Stimulated activated naive CD8-positive, alpha-beta T cell treated with anti-CD3 and anti-CD28 coated beads, Interleukin-15, Interleukin-2, amounts not matched to agents 100 U/mL and 50 U/mL, for 24 hours (primary cell): ENCODE measurements at places on chromosomes 2 and 18.

DNA sequence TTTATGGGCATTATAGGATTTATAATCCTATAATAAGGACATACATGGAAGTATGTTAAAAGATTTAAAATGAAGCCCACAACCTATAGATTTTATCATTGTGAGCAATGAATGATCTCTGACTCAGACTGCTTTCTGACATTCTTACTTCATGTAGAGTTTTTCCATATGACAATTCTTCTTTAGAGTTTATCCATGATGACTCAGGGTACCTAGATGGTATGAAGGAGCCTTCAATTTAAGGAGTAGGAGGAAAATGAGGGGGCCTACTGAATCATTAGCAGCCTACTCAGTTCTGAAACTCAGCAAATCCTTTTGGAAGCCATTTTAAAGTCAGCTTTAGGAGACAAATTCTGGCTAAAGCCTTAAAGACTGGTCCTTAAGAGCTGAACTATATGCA, 10.4 kb downstream of the PELI1 start:
- no peak for DNase-seq

DNA sequence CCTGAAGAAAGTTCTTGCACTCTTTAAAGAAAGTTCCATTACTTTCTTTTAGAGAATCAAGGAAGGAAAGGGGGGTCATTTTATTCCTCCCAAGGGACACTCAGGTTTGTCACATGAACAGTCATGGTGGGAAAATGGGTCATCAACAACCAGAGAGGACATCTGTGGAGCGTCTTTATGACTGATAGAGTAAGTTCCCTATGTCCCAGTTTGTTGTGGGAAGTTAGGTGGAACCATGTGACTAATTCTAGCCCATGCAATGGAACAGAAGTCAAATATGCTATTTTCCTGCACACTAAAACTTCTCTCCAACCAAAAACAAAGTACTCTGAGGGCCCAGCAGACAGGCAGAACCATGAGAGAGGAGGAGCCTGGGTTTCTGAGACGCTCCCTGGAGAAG, 165.6 kb upstream of the SERTAD2 start:
- no peak for DNase-seq

DNA sequence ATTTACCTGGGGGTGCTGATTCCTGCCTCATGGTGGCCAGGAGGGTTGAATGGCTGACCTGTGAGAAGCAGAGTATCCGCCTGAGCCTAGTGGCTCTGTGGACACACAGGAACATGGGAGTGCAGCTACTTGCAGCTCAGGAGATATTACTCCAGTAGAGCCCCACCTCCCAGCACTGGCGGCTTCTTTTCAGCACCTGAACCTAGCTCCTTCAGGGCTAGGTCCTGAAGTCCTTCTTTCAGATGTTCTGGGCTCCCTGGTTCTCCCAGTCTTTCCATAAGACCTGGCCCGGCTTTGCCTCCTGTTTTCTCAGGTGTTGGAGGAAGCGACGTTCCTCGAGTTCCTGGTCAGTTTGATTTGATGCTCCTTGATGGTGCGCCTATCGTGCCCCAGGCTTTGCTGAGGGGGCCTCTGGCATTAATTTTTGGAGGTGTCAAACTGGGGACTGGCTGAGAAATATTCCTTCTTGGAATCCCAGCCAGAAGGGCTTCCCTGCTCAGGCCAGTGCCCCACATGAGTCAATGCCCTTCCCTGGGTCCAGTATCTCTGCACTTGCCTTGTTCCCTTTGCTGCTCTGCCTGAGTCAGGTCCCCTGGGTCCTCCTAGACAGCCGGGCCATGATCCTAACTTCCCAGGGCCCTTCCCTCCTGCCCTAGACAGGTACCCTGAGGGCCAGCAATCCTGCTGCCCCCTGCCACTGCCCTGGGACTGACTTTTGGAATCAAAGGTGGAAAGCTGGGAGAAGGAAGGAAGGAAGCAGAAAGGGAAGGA, 110.7 kb upstream of the HAAO start:
- DNase-seq, result no peak

DNA sequence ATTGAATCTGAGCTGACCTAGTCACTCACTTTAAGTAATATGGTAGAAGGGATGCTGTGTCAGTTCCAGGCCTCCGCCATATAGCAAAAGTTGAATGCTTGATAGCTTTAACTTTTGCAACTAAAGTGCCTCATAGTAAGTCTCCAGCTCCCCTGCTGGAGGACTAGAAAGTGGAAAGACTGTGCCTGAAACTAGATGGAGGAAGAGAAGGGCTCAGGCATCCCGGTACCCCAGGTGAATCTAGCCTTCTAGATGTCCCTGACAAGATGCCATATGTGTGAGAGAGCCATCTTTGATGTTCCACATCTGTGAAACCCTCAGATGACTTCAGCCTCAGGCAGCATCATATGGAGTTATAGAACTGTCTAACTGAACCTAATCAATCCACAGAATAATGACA, 21.0 kb downstream of the OTX1 start:
- no peak for DNase-seq

GRCh38 chr2:67182884-67183283, 214.2 kb upstream of the ETAA1 start:
- no peak for DNase-seq

DNA sequence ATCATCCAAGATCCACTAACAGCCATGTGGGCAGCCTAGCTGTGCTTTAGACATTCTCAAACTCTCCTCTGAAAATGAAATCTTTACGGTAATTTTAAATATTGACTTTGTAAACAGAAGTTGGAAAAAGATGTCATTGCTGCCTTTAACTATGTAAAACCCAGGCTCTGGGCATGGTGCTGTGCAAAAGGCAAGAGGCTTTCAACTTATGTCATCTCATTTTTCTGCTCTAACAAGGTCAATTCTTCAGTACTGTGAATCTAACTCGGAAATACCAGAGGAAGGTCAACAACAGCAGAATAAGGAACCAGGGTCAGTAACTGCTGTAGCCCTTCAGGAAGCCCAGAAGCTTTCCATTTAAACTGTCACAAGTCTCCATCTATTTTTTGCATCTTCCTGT, 37.0 kb upstream of the MPP4 start:
- DNase-seq, result no peak

GRCh38 chr2:104781151-104781550, 72.8 kb upstream of the POU3F3 start:
- DNase-seq, result no peak

- no peak for DNase-seq
Measured at GRCh38 chr2:70897203-70897976, 38.3 kb upstream of the ATP6V1B1 start.
